Posterior vena cava (tissue), 2 donors: ENCODE measurements at places on chromosomes 6 and 20. TPM values are rescaled to one million over a fixed set of nuclear protein-coding genes. Genes with fewer than 3 reads are reported as not detected.

GRCh38 chr6:25709761-25710160 is 44.8 kb upstream of the SLC17A4 start:
- no peak for DNase-seq

DNA sequence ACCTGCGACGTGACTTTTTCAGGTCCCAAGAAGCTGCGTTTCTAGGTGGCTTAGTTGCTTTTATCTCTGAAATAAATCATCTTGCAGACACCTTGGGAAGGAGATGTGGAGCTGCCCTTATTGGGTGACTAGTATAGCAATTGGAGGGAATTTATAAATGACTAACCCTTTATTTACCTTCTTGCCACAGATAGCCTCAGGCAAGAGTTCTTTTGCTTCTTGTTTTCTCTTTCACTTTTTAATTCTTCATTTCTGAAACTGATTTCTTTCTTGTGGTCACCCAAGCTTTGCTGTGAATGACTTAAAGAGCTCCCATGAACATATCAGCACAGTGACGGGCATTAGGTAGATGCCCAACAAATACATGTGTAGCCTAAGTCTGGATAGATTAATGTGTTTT is 3.0 kb downstream of the ADGRF4 start:
- DNase-seq, result no peak

The TRIM40 gene
- not detected for total RNA-seq

DNA sequence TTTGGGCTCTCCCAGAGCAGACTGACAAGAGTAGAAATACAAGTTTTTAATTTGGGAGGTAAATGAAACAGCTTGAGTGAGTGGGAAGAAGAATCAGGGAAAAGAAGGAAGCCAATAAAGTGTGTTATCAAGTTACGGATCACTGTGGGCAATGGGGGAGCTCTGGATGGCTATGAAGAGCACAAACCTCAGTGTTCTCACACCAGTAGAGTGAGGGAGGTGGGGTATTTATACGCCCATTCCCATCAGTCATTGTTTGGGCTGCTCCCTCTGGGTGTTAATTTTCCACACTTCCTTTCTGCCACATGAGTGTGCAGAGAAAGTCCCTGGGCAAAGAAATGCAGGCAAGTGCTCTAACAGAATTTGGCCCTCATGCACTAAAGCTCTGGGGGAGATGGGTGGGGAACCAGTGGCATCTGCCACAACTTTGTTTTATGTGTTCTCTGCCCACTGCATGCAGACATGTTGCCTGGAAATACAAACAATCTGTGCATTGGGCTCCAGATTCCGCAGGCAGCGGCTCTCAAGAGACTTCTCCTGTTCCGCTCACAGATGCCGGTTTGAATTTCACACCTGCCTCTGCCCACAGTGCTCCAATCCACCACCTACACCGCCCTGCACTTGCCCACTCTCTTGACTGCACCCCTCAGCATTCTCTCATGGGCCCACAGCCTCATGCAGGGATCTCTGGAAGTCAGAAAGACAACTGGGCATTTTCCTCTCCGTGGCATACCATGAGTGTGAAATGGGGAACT is 211.1 kb upstream of the RNF24 start:
- DNase-seq, result peak; percentile 45

GRCh38 chr6:151140767-151141166 is 99.0 kb upstream of the AKAP12 start:
- no peak for DNase-seq

GRCh38 chr6:42118162-42119001 is 24.0 kb downstream of the C6orf132 start:
- DNase-seq, result no peak

DNA sequence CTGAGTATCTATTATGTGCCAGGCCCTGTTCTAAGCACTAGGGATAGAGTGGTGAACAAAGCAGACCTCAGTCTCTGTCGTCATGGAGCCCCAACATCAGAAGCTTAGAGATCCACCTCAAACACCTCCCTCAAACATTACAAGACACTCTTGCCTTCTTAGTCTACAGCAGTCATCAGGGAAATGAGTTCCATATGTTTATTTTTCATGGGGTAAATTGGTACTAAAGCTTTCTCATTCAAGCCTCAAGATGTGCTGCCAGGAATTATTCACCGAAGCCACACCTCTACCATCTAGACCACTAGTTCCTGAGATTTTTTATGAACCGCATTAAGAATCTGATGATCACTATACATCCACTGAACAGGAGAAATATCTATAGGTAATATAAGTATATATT is 59.0 kb upstream of the TFB1M start:
- DNase-seq, result no peak

DNA sequence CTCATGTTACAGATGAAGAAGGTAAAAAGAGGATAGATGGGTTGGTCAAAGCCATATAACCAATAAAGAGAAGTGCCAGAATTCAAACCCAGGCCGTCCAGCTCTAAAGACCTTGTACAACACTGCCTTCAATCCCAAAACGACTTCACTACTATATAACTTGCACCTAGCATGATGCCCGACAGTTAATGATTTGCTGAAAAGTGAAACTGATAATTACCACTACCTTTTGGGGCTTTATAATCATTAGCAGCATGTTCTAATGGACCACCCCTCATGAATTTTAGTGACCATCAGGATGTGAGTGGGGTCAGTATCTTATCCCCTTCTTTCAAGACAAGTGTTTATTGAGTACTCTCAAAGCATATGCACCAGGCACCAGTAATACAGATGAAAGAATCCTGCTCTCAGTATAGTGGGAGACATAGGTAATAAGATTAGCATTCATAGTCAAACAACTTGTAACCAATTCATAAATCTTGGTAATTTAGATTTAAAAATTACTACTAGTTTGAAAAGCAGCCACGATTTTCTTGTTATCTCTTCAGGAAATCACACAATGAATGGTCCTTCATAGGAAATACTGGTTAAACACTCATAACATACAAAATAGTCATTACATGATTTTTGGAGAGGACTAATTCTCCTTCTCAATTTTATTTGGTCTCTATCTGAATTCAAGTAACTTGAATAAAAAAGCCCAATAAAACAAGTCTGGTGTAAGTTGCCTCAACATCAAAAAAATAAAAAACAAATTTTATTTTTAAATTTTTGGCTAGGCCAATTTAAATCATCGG is 98.0 kb downstream of the EPB41L2 start:
- no peak for DNase-seq

- DNase-seq, result no peak
Measured at GRCh38 chr6:126550323-126550722, 210.4 kb downstream of the CENPW start.

DNA sequence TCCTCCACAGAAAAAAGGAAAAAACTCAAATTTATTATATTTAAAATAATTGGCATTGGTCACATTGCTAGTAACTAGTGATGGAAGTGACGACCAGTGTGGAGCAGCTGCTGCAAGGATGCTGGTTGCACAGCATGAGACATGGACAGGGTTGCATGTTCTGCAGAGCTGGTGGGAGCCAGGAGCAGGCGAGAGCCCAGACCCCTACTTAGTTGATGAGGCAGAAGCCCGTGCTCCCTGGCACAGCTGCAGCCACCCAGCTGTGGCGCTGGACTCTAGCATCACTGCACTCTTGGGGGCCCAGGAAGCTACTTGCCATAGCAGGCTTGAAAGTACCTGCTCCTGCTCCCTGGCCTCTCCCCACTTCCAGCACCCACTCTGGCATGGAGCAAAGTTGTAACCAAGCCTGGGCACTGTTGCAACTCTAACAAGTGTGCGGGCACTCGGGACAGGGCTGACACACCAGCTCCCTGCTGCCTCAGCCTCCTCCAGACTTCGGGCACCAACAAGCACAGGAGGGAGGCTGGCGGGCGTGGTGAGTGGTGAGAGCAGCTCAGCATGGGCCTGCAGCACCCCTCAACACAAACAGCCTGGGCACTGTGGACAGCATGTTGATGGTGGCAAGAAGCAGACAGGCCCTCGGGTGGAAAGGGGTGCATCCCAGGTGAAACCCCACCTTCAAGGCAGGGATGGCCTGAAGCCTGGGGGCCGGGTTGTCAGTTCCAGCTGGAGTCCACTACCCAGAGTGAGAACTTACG is 69.6 kb downstream of the EYS start:
- DNase-seq, result peak; percentile 70

The KCNG1 gene
- not detected for total RNA-seq

DNA sequence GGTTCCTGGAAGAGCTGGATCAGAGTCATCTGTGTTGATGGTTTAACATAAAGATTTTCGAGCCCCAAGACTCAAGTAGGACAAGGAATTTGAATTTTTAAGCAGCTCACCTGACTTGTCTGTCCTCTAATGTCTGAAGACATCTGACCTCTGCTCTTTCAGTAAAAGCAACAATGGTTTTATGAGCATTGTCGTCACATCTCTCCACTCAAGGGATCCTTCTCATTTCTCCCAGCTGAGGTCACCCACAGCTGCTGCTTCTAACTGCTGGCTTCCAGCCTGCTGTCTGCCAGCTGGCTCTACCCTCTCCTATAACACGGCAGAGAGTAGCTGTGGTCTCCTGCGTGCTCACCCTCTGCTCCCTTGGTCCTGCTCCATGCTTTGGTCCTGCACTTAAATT is 24.7 kb upstream of the HDAC2 start:
- DNase-seq, result no peak

DNA sequence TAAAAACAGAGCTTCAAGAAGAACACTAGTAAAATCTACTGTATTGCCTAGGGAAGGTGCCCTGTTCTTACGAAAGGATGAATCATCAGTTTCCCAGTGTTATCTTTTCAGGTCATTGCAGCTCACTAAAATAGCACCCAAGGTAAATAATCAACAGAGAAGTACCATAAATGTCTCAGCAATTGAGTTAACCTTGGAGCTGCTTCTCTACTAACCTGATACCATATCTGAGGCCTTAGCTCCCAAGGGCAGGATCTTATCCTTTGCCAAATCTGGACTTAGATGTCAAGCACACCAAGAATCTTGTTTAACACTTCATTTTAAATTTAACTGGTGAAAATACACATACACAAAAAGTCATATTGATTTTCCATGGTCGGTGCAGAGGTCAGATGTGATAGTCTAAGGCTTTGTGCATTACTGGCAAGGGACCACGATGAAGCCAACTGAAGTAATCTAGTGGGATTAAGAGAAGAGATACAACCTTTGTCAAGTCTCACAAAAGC is 81.5 kb downstream of the EDN1 start:
- no peak for DNase-seq

The ESF1 gene
- total RNA-seq, result 19.1 TPM

The ZDHHC14 gene
- 14.8 TPM for total RNA-seq

DNA sequence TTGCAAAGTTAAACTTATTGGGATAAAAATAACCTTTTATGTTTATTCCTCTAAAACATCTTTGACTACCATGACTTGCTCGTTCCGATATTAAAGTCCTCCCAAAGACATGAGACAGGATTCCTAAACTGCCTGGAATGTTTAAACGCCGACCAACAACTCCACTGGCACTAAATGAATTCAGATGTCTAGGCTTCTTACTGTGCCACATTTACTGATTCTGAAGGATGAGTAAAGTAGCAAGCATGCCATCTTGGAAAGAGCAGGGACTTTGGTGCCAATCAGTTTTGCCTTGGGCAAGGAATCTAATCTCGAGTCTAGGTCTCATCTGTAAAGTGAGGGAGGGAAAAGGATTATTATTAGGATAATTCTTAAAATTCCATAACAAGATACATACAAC is 25.3 kb downstream of the MBOAT1 start:
- DNase-seq, result no peak

The GJA10 gene
- not detected for total RNA-seq

The ME1 gene
- total RNA-seq, result 14.5 TPM

The MAFB gene
- 34.7 TPM for total RNA-seq

- no peak for DNase-seq
Measured at GRCh38 chr6:56484669-56485068, 158.0 kb downstream of the DST start.

The APCDD1L gene
- total RNA-seq, result 0.88 TPM

GRCh38 chr6:163113358-163113962 is 301.1 kb upstream of the QKI start:
- DNase-seq, result no peak

The SIGLEC1 gene
- 12.6 TPM for total RNA-seq

- DNase-seq, result no peak
Measured at GRCh38 chr6:118917546-118918328, 17.2 kb downstream of the MCM9 start.

DNA sequence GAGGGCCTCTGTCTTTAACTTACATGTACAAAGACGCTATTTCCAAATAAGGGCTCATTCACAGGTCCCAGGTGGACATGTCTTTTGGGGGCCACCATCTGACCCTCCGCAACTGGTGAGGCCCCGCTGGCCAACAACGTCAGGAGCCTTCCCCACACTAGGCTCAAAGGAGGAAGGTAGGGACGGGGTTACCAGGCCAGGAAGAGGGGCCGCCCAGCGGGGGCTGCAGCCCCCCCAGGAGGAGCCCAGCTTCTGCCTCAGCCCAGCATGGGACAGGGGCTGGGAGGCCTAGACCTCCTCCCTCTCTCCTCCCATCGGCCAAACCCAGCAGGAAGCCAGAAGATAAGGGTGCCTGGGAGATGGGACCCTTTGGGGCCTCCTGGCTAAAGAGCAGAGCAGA is 142.7 kb downstream of the TAF4 start:
- peak; percentile 32 for DNase-seq

DNA sequence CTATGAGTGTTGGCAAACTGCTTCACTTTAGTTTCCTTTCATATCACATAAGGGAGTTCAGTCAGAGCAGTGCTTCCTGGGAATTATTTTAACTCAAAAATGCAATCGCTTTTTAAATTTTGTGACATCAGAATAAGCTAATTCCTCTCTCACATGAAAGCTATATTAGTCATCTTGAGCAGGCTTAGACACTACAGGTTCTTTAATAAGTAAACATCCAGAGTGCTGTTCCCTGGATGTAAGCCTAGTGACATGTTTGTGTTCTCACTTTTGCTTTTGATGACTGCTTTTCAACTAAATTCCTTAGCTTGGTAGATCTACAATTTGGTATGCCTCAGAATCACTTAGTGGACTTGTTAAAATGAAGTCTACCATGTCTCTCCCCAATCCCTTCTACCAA is 252.7 kb upstream of the POU3F2 start:
- DNase-seq, result no peak

The KCNS1 gene
- not detected for total RNA-seq

The OR2H1 gene
- total RNA-seq, result not detected

GRCh38 chr6:572596-573265 is 84.2 kb downstream of the HUS1B start:
- no peak for DNase-seq

DNA sequence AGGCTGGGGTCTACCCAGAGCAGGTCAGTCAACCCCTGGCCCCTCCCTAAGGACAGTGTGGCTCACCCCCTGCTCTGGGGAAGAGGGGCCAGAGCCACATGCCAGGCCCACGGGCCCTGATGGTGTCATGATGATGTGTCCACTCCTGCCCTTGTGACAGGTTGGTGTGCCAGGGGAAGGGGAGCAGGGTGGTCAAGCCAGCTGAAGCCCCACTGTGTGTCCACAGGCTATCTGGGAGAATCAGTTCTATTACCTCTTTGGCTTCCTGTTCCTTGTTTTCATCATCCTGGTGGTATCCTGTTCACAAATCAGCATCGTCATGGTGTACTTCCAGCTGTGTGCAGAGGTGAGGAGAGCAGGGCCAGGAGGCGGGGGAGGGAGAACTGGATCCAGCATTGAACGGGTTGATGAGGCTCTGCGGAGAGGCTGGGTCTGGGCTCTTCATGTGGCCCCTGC is 47.7 kb downstream of the PLAGL2 start:
- DNase-seq, result no peak
